Stimulated activated CD4-positive, alpha-beta T cell treated with anti-CD3 and anti-CD28 coated beads, Interleukin-1b, Interleukin-23, amount 100 ng/mL, for 4 hours (primary cell): ENCODE measurements at places on chromosomes 5 and 9.

GRCh38 chr5:168656633-168657032 is 77.5 kb upstream of the PANK3 start:
- no peak for DNase-seq

- DNase-seq, result no peak
These were observed 10.6 kb downstream of the ERP44 start for GRCh38 chr9:100088202-100088601.

GRCh38 chr9:137521405-137521985 is 28.7 kb downstream of the PNPLA7 start:
- DNase-seq, result no peak

DNA sequence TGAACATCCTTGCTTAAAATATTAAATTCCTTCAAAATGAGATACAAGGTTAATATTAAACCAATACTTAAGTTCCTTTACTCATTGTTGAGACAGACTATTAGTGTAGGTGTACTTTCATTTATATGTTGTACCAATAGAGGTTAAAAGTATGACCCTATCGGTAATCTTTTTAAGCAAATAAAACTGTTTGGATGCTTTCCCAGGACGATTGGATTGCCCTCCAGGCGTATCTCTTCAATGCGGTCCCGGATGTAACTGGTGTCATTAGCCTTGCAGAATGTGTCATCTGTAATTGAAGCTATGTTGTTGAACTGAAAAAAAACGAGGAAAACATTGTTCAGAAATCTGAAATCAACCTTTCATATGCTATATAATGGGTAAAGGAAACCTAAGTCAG is 18.9 kb downstream of the OGN start:
- DNase-seq, result no peak

GRCh38 chr5:178526773-178527457 is 63.3 kb downstream of the COL23A1 start:
- no peak for DNase-seq

DNA sequence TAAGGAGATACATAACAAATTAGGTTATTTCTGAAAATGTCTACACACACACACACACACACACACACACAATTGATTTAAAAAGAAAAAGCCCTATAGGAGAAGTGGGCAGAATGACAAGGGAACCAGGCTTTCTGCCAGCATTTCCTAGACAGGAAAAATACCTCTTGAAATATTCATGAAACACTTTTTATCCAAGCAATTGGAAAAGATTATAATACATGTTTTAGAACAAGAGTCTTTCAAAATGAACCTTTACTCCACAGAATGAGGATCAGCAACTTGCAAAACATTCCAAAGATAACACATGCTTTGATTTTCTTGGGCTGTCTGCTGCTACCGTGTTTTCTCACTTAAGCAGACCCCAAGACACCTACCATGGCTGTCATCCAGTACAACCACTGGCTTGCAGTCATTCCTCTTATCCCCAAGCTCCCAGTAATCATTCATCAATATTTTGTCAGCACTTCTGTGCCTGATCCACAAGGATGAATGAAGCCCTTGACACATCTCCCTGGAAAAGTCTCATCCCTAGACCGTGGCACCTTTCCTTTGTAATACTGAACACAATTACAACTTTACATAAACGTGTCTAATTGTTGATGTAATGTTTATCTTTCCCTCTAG is 717.1 kb upstream of the ZNF608 start:
- DNase-seq, result no peak

GRCh38 chr5:134976841-134977240 is 9.1 kb downstream of the CATSPER3 start:
- DNase-seq, result no peak

GRCh38 chr5:94276751-94277150 is 341.7 kb downstream of the KIAA0825 start:
- no peak for DNase-seq

GRCh38 chr9:76906647-76906975 is 697 bp upstream of the PRUNE2 start:
- no peak for DNase-seq

DNA sequence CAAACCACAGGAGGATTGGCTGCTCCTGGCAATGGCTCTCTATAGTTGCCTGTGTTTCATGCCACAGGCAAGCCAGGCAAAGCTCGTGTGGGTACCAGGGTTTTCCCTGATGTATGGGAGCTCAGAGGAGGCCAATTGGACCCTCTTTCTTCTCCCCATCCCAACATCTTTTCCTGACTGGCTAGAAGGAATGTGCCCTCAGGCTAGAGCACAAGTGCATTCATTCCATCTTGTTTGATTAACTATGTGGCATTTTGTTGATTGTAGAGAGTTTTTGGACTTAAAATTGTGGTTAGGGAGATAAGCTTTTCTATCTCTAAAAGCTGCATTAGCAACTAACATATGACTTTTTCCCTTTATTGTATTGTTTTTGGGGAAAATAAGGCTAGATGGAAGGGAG is 561.3 kb downstream of the PSAT1 start:
- DNase-seq, result no peak

DNA sequence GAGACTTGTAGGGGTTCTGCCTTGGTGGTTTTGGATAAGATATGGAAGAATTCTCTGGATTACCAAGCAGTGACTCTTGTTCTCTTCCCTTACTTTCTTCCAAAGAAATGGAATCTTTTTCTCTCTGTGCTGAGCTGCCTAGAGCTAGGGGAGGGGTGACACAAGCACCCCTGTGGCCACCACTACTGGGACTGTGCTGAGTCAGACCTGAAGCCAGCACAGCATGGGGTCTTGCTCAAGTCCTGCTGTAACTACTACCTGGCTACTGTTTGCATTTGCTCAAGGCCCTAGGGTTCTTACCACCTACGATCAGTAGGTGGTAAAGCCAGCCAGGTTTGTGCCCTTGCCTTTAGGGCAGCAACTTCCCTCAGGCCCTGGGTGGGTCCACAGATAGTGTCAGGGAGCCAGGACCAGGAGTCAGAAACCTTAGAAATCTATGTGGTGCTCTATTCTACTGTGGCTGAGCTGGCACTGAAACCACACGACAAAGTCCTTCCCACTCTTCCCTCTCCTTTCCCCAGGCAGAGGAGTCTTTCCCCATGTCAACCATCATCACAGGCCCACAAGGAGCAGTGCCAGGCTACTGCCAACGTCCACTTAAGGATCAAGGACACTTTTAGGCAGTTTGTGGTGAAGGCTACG is 53.8 kb downstream of the SREK1 start:
- no peak for DNase-seq

DNA sequence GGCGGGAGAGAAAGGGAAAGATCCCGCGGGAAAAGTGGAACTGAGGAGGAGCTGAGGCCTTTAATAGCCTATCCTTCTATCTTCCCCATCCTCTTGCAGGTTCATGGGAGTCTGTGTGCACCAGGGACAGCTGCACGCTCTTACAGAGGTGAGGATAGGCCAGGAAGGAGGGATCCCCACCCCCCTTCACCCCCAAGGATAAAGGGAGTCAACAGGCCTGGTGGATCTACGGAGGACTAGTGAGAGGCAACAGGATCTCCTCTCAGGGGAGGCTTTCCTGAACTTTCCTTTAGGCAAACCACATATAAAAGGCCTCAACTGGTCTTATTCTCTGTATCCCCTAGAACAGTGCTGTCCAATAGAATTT is 1.1 kb downstream of the TESK1 start:
- DNase-seq, result no peak

DNA sequence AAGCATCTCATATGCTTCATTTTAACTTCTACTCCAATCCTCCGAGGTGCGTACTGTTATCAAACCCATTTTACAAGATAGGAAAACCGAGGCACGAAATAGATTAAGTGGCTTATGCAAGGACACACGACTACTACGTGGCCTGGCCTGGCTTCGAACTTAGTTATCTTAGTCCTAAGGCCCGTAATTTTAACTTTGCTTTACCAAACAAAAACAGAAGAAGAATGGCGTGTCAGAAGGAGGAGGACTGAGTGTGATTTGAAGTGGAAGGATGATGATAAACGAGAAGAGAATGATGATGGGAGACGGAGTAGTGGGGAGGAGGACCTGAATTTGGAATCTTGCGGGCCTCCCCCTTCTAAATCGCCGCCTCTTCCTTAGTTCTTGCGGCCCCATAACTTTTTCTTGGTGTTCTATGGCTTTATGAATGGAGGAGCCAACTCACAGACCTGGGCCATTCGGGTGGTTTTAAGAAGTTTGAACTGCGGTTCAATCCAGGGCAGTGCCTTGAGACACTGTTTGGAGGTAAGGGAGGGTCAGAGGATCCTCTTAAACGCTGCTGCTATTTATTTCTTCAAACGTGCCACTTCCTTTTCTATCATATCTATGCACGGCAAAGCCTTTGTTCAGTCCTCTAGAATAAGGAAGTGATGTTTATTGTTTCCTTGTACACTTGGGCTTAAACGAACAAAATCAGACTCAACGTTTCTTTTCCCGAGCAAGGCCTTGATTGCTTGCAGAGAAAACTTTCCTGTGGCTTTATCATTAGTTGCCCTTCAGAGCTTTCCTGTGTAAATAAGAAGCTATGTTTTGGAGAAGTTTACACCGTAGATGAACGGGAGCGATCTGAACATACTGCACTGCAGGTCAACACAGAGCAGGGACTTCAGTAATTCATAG is 795 bp downstream of the CNOT8 start:
- no peak for DNase-seq

DNA sequence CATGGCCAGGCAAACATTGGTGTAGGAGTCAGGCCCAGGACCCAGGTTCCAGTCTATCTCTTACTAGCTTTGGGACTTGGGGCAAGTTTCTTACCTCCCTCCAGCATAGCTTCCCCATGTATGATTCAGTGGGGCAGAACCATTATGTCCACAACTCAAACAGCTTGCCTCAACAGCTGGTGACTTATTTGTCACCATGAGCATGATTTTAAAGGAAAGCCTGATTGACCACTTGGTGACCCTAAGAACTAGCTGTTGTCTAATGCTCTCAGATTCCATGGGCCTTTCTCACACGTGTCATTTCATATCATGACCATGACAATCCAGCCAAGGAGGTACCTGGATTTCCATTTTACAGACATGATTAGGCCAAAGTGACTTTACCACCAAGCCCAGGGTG is 126.4 kb downstream of the TTLL11 start:
- DNase-seq, result no peak

DNA sequence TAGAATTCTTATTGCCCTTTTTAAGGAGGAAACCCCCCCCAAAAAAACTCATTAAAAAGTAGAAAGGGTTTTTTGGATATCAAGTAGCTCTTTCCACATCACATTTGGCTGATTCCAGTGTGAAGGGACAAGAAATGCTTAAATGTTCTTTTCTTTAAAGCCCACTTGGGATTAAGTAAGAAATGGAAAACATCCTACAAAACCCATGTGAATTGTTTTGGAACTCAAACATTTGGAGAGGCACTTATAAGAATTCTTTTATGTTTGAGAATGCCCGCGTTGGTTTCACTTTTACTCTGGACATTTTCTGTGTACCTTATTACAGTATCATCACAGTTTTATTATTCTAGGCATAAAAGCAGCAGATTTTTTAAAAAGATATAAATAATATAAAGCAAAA is 301.1 kb upstream of the ACTBL2 start:
- DNase-seq, result no peak

DNA sequence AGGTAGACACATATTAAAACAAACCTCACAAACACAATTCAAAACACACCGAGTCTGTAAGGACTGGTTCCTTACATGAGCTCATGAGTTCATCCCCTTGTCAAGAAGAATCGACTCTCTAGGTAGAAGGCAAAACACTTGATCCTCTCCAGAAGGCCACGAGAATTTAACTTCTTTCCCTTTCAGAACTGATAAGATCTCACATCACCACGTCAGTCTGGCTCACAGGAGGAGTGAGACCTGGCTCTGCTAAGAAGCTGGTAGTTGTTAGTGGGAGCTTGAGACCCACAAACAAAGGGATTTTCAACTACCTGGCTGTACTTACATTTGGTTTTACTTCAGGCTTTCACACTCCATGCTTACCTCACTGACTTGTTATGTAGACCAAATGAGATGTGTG is 459.2 kb downstream of the ARHGEF28 start:
- no peak for DNase-seq

- no peak for DNase-seq
These were observed 140.3 kb downstream of the ROR2 start for GRCh38 chr9:91809581-91810285.

GRCh38 chr5:140186267-140186671 is 11.3 kb downstream of the CYSTM1 start:
- DNase-seq, result no peak

DNA sequence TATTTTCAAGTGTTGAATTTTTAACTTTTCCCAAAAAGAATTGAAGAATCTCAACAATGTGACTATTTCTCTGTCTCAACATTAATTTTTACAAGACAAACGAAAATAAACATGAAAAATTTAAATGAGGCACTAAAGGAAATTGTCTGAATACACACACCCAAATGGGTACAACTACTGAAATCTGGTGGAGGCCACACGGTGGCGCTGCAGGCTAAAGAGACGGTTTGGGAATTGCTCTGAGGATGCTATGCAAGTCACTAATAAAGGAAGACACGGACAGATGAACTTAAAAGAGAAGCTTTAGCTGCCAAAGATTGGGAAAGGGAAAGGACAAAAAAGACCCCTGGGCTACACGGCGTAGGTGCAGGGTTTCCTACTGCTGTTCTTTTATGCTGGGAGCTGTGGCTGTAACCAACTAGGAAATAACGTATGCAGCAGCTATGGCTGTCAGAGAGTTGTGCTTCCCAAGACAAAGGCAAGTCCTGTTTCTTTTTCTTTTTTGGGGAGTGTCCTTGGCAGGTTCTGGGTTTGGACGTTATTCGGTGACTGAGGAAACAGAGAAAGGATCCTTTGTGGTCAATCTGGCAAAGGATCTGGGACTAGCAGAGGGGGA is at the start of gene PCDHB10:
TSS of gene PCDHB10 (plus strand) at position 244 of the 616 bp plus-strand sequence. CDS start at position 444, 200 bp downstream.
- DNase-seq, result no peak

GRCh38 chr9:129653823-129654553 is 11.5 kb upstream of the PRRX2 start:
- no peak for DNase-seq

GRCh38 chr5:176410486-176411180 is 5.7 kb downstream of the CLTB start:
- no peak for DNase-seq

DNA sequence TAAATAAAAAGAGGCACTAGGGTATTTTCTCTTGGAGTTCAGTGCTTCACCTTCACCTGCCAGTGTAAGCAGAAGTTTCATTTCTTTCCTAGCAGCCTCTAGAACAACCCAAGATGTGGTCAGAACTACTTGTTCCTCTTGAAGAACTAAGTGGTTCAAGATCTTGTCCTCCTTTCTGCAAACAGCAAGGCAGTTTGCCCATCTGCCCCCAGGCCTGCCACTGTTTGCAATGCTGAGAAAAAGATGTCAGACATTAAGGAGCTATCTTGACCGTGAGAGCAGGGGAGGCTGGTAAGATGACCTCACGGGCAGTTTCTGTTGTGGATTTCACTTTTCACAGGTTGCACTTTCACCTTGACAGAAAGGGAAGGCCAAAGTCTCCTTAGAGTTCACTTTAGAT is 52.0 kb upstream of the KLF4 start:
- no peak for DNase-seq

DNA sequence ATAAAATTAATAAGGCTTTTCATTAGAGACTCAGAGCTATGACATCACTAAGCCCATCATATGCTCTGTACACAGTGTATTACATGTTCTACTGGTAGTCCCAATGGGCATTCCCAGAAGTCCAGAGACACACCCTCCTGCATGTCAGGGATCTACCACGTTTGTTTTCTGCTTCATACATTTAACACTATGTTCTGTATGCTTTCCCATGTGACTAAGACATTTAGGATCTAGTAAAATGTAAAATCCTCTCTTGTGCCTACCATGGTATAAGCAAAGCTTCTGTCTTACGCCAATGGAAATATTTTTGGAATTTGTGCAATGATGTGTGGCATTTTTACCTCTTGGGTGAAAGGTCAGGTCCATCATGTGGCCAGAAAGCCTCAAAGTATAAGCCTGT is 192.4 kb downstream of the ADAMTSL1 start:
- no peak for DNase-seq

- DNase-seq, result no peak
These were observed 66.4 kb downstream of the EHMT1 start for GRCh38 chr9:137685035-137685740.
